Heart left ventricle (tissue), 16 donors: ENCODE measurements at places on chromosomes 1 and 21.
A peak's percentile ranks its signal among the peaks of the same experiment; 100 is the strongest.

DNA sequence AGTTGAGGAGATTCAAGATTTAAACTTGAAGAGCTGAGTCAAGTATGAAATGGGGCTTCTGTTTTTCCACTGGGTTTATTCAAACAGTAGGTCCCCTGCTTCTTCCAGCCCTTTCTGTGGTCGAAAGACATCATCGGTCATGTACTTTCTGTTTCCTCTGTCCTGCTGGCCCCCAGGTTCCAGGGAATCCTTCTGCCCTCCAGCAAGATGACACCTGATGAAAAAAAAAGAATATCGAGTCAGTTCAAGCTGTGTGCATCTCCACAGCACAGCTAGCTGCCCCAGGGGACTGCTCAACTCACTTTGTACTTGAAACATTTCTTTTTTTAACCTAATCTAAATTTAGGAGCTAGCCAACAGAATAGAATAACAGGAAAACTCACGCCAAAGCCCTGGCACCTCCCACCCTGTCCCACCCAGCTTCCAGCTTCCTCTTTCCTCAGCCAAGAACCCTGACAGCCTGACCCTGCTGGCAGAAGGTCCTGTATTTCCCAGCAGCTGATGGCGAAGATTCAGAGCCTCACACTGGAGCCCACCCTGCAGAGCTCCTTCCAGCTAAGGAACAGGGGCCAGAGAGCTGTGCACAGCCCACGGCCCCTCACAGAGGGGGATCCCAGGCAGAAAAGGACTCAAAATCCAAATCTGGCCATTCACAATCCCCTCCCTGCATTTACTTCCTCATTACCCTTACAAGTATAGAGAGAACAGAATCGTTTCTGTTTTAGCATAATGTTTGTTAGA lies 176.5 kb downstream of the PSMG1 start:
- DNase-seq: peak; percentile 89

GRCh38 chr1:33380811-33381210 lies 50.1 kb downstream of the PHC2 start:
- no peak for DNase-seq

- no peak for DNase-seq
These were observed 30.5 kb downstream of the CCDC185 start for GRCh38 chr1:223423641-223424233.

DNA sequence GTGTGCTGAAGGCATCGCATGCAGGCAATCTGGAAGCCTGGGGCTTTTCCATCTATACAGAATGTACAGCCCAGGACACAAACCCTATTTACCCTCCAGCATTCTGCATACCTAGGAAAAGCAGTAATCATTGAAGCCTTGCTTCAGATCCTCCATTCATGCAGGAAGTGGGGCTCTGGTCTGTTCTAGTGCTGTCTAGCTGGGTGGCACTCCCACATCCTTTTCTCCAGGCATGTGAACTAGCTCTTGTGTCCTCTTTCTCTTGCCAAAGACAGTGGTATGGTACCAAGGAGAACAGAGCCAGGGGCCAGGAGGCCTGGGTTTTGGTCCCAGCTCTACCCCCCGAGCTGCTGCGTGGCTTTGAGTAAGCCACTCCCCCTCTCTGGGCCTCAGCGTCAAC lies 21.7 kb downstream of the LRP8 start:
- no peak for DNase-seq

DNA sequence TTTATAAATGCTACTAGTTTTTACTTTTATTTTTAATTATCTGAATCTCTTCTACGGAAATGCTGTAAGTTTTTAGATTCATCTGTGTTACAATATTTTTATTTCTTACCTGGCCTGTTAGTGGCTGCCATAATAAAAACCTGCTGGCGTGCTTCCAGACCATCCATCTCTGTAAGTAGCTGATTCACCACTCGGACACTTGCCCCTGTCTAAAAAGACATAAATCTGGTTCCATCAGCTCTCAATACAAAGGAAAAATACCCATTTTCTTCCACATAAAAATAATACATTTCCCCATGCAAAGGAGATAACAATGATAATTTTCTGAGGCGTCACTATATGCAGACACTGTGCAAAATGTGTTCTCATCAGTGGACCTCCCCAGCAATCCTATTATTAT lies 62.0 kb downstream of the NVL start:
- no peak for DNase-seq

DNA sequence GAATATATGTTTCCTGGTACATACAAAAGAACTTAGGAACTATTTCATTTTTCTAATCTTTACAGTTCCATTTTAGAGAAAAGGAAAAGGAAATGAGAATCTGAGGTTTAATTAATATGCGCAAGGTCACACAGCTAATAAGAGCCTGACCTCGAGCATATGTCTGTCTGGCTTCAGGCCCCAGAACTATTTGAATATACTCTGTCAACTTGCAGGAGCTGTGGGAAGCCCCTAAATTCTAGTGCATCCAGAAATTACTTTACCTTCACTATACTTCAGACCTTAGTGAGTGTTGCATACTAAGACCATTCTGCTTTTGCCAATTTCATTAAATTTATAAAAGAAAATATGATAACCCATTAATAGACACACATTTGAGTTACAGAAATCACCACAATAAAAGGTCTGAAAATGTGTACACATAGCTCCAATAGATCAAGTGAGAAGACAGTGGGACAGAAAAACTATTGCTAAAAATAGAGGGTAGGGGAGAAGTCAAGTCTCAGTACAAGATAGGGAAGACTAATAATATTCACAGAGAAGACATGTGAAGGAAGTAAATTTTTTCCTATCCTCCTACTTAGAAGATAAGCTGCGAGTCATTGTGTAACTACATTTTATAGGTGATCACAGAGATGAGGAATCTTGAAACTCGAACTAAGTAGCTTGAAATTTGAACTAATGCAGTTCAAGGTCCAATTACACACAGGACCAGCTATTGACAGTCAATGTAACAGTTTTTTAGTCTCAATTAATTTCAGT lies 3.8 kb downstream of the RGS13 start:
- DNase-seq: no peak

GRCh38 chr1:109167001-109167506 lies 46.7 kb upstream of the SARS1 start:
- DNase-seq: peak; percentile 25

GRCh38 chr1:67597336-67597735 lies 87.7 kb upstream of the GADD45A start:
- no peak for DNase-seq

DNA sequence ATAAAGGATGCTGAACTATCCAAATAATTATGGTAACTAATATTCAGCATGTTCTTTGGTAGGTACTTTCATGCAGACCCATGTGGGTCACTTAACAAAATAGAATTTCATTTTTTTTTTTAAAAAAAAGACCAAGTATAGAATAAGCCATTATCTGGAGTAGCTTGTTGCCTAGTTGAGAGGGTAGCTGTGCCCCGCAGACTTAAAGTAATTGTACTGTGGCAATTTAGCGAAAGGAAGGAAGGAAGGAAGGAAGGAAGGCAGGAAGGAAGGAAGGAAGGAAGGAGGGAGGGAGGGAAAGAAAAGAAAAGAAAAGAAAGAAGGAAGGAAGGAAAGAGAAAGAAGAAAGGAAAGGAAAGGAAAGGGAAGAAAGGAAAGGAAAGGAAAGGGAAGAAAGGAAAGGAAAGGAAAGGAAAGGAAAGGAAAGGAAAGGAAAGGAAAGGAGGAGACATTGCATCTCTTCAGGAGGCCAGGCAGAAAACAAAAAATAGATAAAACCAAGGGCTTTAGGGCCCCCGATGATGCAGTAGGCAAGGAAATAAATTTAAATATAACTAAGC lies 35.3 kb upstream of the C1orf21 start:
- no peak for DNase-seq

GRCh38 chr1:54253480-54253879 lies 53.5 kb downstream of the MRPL37 start:
- DNase-seq: no peak

DNA sequence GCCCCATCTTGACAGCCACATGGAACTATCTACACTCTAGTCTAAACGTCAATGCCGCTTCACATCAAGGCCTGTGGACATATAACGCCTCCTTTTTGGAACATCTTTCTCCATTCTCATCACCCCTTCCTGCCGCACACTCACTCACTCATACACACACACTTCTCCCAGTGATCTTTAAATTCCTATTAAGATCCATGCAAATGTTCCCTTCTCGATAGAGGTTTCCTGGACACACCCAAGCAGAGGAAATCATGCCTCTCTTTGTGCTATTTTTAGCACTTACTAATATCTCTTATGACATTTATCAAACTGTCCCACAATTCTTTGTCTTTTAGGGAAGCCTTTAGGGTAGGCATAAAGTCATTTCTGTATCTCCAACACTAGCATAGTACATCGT lies 28.2 kb upstream of the SLAMF9 start:
- DNase-seq: no peak

DNA sequence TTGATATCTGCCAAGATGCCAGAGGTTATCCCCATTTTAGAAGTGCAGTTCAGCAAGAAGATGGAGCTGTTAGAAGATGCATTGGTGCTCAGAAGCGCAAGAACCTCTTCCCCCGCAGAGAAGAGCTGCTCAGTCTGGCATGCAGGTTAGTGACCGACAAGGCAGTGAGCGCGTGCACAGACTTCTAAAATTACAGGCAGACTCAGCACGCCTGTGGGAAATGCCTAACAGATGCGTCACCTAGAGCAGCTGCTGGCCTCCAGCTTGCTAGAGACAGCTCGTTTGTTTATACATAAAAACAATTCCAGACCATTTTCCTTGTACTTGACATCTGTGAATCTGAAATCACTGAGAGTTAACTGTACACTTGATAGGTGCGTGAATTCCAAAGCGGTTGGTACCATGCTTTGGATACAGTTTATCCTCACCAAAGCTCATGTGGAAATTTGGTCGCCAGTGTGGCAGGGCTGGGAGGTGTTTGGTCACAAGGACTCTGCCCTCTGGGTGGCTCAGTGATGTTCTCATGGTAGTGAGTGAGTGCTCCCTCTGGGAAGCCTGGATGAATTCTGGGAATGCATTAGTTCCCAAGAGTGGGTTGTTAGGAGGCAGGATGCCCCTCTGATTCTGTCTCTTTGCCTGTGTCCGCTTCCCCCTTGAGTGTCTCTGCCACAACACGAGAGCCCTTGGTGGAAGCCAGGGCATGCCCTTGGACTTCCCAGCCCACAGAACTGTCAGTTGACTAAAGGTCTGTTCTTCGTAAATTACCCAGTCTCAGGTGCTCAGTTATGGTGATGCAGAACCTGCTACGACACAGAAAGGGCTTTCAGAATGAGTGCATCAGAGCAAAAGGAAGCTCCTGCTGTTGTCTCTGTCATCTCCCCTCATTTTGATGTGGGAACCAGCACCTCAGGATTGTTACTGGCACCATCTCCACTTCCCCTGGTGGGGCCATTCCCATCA lies 24.4 kb downstream of the SNAP47 start:
- peak; percentile 61 for DNase-seq

DNA sequence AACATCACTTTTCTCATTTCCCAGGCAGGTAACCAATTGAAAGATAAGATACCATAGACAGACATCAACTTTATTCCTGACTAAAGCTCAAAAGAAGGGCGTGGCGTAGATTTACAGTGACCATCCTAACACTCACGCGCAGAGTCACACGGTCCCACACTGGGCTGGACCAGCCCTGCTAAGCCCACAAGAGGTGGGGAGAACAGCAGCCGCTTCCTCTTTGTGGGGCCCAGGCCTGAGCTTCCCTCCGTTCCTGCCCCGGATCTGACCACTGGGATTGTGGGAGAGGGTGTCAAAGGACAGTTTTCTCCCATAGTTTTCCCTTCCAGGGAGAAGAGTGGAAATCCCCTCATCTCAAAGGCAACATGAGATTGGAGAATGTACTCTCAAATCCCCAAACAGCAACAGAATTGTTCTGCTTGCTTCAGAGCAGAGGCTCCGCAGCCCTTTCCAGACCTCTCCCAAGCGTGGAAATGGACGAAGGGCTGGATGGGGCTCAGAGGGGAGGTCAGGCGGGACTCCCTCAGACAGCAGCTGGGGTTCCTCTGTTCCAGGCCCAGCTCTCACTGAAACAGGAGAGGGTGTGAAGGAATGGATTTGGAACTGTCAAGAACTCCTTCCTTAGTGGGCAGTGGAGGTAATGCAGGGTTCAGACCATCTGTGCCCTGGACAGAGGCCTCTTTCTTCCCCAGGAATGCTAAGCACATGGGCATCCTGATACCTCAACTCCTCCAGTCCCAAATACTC lies 33.7 kb downstream of the L1TD1 start:
- no peak for DNase-seq

DNA sequence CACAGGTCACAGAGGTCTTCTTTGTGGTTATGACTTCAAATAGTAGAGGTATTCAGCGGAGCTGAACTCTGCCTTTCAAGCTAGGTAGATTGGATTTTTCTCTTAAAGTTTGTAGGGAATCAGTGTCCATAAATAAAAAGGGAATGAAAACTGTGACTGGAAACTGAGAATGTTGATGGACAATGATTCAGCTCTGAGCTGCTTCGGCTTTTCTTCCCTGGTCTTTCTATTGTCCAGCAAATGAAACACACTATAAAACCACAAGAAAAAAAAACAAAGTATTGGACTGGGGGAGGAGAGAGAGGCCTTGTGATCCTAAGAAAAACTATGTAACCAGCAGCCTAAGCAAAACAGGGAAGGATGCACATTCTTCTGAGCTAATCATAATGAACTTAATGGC lies 11.1 kb downstream of the TNNI3K start:
- no peak for DNase-seq

DNA sequence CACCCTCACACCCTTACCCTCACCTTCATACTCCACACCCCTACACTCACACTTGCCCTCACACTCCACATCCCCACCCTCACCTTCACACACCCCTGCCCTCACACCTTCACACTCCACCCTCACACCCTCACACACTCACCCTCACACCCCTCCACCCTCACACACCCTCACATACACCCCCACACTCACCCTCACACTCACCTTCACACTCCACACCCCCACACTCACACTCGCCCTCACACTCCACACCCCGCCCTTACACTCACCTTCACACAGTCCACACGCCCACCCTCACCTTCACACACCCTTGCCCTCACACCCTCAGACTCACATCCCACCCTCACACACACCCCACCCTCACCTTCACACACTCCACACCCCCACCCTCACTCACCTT lies 43.6 kb upstream of the EDN2 start:
- no peak for DNase-seq
